ENCODE measurements at places on chromosomes 6 and 20.
A peak's percentile ranks its signal among the peaks of the same experiment; 100 is the strongest.

- DNase-seq = peak; percentile 60
These were observed 18.2 kb upstream of the MYB start for GRCh38 chr6:135162678-135163439.

GRCh38 chr6:91782802-91783201, 1195.9 kb upstream of the MAP3K7 start:
- no peak for DNase-seq

- no peak for DNase-seq
These were observed 657.7 kb upstream of the CITED2 start for GRCh38 chr6:140032189-140032588.

GRCh38 chr6:74410630-74411029, 714.6 kb downstream of the CD109 start:
- peak; percentile 46 for DNase-seq

DNA sequence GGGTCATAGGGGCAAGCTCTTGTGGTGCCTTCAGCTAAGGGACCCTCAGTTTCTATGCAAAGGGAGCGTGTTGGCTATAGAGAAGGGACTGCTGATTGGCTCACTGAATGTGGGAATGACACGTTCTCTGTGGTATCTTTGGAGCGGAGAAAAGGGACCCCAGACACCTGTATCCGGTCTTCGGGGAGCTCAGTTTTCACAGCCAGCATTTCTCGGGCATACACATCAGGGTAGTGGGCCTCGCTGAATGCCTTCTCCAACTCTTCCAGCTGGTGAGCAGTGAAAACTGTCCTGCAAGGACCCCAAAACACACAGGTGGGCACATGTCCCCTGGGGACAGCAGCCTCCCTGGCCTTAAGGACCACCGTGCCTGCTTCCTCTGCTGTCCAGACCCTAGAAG, 3.3 kb downstream of the VSX1 start:
- no peak for DNase-seq

DNA sequence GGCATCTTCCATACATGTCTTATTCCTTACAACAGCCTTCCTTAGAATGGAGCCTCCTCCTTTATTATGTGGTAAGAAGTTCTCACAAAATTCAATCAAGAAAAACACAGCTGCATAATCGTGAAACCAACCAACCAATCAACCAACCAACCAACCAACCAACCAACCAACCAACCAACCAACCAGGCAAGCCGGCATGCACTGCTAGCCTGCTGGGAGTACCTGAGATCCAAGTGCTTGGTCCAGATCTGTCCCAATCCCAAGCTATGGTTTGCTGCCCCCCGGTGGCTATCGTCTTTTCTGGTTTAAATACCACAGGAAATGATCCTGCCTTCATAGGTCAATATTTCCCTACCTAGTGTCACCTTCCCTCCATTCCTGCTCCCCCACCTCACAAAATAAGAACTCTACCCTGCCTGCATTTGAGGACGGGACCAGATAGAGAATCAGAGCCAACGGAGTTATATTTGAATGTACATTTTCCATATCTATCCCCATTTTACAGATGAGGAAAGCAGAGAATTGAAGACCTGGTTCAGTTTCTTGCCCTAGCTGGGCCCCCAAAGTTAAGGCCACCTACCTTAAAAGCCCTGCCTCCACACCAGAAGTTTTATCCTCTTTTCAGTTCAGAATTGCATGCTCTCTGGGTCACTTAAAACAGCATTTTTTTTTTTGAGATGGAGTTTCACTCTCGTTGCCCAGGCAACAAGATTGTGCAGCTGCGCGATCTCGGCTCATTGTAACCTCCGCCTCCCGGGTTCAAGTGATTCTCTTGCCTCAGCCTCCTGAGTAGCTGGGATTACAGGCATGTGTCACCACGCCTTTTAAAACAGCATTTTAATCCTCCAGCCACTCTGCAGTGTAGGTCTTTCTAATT, 27.1 kb downstream of the RAB44 start:
- DNase-seq = peak; percentile 58

GRCh38 chr20:51529081-51529681, 13.3 kb downstream of the NFATC2 start:
- peak; percentile 73 for DNase-seq

DNA sequence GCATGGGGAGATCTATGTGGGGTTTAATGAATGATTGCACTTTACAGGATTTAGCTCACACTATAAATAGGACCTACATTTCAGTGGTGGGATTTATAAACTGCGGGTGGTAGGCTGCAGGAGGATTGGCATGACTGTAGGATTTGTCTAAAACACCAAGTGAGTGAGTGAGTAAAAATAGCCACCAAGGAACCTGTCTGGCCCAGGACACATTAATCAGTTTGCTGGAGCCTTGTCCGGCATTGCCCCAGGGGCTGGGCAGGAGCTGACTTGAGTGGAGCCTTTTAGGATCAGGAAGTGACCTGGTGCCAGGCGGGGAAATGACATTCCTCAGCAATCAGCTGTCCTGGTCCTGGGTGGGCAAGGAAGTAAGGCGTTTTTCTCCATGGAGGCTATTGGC, 278.7 kb upstream of the PRND start:
- peak; percentile 99 for DNase-seq

GRCh38 chr6:89644864-89645263, 6.3 kb upstream of the LYRM2 start:
- peak; percentile 6 for DNase-seq

DNA sequence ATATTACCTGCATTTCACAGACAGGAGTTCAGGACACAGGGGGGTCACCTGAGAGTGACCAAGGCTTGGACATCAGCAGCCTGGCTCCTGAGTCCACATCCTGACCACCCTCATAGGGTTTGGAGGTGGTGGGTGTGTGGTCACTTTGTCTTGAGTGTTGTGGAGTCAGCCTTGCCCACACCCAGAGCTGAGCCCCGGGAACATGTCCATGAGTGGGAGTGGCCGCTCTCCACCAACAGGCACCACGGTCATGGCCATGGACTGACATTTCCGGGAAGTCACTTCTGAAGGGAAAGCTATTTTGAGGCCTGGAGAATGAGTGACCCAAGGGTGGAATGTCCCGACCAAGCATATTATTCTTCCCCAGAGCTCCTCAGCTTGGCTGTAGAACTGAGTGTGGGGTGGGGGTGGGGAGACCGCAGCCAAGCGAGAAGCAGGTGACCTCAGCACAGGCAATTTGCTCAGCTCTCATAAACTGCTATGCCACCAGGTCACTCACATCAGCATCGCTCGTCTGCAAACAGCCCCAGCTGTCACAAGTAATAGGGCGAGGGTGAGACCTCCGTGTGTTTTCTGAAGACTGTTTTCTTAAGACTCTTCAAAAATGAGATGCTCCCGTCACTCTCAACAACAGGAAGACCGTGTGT, 348.6 kb upstream of the CDH4 start:
- no peak for DNase-seq

GRCh38 chr20:54088430-54088829, 18.0 kb upstream of the BCAS1 start:
- peak; percentile 75 for DNase-seq

- DNase-seq = no peak
These were observed 1.4 kb upstream of the SRXN1 start for GRCh38 chr20:654417-654750.

GRCh38 chr20:33663161-33664084, 1.3 kb downstream of the C20orf144 start:
- DNase-seq = peak; percentile 84

GRCh38 chr6:126075335-126076071, 89.2 kb downstream of the TRMT11 start:
- DNase-seq = no peak

GRCh38 chr6:159695984-159696383, 2.9 kb upstream of the SOD2 start:
- no peak for DNase-seq

DNA sequence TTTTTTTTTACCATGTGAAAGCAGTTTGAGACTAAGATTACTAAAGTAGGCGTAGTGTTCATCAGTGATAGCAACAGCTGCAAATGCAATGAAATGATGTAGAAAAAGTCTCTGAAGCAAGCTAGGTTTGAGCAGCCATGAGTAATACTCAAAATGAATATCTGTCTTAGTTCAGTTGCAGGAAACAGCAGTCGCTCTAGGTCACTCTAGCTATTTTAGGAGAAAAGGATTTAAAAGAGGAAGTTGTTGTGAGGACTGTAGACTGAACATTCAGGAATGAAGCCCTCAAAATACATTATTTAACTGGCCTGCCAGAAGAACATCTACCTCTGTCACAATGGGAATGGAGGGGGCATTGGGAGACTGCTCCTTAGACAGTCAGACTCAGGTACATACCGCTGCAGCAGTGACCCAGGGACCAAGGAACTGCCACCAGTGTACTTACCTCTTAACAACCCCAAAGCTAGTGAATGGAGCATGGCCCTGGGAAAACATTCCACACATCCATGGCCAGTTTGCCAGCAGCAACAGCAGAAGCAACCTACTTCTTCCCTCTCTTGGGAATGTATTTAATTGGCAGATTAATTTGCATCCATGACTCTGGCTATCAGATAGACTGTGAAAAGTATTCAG, 243.0 kb upstream of the KHDRBS2 start:
- no peak for DNase-seq

- DNase-seq = no peak
These were observed 445.4 kb downstream of the GJA1 start for GRCh38 chr6:121880831-121881230.

DNA sequence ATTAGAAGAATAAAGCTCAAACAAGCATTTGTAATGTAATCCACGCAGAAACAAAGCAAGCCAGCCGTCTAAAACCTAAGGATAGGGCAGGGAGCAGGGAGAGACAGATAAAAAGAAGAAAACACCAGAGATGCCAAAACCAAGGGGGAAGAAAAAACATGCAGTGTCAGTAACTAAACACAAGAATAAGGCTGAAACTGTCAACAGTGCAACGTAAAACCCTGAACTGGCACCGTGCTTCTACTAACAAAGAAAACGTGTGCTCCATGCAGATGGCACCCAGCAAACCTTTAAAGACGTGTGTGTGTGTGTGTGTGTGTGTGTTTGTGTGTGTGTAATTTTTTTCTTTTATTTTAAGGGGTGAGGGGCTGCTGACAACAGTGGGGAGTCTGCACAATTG, 88.4 kb upstream of the TAB2 start:
- no peak for DNase-seq

DNA sequence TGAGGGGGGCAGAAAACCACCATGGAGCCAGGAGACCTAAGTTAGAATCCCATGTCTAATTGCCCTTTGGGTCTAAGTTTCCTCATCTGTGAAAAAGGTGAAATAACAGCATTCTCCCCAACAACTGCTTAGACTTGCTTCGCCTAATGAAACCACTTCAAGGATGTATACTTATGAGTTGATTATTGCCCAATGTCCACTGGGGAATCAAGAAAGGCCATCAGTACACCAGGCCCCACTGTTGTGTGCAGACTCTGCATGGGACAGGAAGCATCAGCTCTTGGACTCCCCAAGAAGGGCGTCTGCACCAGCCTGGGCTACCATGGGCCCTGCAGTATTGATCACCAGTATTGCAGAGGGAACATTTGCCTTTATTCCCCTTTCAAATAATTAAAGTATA, 189.6 kb downstream of the MAFB start:
- no peak for DNase-seq

GRCh38 chr6:129902681-129903080, 41.6 kb upstream of the TMEM244 start:
- no peak for DNase-seq

GRCh38 chr6:47196113-47196512, 113.6 kb downstream of the TNFRSF21 start:
- no peak for DNase-seq

DNA sequence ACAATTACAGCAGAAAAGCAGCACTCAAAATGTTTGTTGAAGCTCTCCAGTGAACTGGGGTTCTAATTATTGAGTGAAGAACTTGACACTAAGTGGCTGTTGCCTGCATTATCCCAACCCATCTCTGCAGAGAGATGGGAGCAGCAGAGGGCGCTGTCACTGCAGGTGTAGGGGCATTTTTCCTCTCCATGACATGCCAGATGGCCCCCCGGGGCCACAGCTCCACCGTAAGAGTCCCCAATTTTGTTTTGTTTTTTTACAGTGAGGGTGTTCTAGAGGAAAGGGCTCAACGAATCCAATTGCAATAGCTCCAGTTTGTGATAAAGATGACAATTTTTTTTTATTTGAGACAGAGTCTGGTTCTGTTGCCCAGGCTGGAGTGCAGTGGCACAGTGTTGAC, 1.9 kb upstream of the FUCA2 start:
- DNase-seq = no peak

DNA sequence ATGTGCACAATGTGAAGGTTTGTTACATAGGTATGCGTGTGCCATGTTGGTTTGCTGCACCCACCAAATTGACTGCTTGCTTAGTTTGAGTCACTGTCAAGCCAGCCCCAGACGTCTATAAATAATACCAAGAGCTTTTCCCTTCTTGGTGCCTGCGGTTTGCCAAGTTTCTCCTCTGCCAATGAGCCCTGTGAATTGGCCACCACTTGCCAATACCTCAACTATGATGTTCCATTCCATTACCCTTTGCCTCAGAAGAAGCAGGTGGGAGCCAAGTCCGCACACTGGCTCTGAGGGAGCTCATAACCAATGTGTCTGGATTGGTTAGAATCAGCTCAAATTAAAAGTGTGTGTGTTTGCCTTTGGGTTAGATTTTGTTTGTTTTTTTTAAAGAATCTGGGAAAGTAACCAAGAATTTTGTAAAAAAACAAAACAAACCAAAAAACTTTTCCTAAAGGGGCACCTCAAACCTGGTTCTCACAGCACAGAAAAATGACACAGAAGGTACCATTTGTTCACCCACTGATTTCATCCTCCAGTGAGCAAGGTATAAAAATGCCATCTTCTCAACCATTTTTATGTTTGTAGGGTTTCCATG, 244.7 kb upstream of the PRND start:
- DNase-seq = peak; percentile 89

DNA sequence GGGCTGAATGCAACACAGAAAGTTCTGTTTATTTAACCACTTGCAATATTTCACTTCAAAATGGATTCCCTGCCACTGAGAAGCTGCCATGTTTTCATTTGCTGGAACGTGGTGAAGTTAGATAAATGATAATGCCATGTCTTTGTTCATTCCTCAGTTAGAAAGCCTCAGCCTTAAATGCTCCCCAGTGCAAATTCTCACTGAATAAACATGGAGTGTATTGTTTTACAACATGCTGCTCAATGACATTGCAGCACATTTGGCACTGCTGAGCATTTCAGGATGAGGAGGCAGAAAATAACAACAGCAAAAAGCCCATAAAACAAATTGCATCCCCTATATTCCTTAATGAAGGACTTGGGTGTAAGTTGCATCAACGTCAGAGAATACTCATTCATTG, 913.8 kb upstream of the FLRT3 start:
- no peak for DNase-seq

- no peak for DNase-seq
These were observed 1.2 kb downstream of the ALDH8A1 start for GRCh38 chr6:134948691-134949090.

- peak; percentile 28 for DNase-seq
These were observed 113.4 kb downstream of the FAM50B start for GRCh38 chr6:3962291-3963280.

- DNase-seq = no peak
These were observed 4.4 kb upstream of the MEP1A start for GRCh38 chr6:46788791-46789190.

Measured in RPMI7951 (cell line).